ENCODE measurements at places on chromosomes 13 and 19.

GRCh38 chr19:28535352-28535775 lies 677.6 kb downstream of the UQCRFS1 start:
- DNase-seq, result peak; percentile 85

GRCh38 chr13:24247016-24247415 lies 62.4 kb upstream of the C1QTNF9 start:
- DNase-seq, result no peak

GRCh38 chr13:109389456-109389855 lies 396.9 kb downstream of the IRS2 start:
- no peak for DNase-seq

DNA sequence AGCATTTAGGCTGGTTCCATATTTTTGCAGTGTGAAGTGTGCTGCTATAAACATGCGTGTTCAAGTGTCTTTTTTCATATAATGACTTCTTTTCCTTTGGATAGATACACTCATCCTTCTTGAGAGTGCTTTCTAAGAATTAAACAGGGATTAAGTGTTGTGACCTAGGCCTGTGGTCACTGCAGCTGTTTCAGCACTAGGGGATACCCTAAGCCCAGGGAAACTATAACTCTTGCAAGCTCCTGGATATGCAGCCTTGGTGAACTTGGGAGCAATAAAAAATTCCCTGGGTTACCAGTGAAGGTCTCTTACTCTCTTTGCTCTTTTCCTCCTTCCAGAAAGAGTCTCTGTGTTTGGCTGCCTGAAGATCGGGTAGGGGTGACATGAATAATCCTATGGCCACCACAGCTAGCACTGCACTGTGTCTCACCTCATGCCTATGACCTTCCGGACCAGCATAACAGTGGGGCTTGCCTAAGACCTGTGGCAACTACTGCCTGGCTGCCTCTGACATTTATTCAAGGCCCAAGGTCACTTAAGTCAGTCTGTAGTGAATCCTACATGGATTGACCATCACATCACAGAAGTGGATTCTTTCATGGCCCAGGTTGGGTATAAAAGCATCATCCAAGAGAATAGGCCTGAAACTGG lies 799.7 kb downstream of the DACH1 start:
- DNase-seq, result no peak

GRCh38 chr13:93628136-93628797 lies 401.7 kb downstream of the GPC6 start:
- no peak for DNase-seq

- DNase-seq, result no peak
These were observed 9.9 kb downstream of the PPFIA3 start for GRCh38 chr19:49129238-49129583.

DNA sequence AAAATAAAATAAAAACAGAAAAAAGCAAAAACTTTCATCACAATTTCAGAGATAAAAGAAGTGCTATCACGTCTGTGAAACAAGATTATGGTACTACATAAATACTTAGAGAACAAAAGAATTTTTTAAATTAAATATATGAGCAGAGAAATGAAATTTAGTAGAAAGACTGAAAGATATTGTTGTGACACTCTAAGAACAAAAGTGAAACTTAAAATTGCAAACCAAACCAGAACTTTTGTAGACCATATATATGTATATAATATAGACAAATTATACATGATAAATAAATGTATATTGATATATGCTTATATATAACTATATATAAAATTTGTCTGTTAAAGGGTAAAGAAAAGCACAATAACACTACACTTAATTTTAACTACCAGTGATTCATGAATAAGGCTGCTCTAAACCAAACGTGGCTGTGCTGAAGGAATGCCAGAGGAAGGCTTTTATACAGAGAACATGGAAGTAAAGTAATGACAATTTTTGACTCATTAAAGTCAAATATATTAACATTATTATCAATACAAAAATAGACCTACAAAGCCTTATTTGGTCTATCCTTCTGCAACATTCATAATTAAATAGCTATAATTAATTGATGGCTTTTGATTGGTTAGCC lies 1516.7 kb upstream of the PCDH20 start:
- DNase-seq, result no peak

- no peak for DNase-seq
These were observed 84.4 kb downstream of the GADD45B start for GRCh38 chr19:2560369-2560768.

DNA sequence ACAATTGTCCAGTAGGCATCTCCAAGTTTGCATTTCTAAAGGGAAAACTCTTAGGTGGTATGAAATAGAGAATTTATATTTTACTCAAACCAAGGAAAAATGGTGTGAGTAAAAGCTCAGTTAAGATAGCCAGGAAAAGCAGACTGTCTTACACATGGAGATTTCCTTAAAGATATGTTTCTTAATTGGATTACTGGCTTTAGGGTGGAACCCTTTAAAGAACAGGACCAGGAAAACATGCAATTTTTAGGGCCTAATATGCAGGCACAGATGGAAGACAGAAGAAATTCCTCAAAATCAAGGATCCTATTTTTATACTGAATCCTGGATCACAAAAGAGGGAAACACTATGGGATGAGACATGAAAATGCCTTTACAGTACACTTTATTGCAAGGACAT lies 100.3 kb upstream of the PCDH17 start:
- no peak for DNase-seq

GRCh38 chr13:79060216-79060615 lies 345.8 kb downstream of the RBM26 start:
- DNase-seq, result no peak

GRCh38 chr13:64866331-64866730 lies 2363.8 kb downstream of the PCDH9 start:
- DNase-seq, result no peak

DNA sequence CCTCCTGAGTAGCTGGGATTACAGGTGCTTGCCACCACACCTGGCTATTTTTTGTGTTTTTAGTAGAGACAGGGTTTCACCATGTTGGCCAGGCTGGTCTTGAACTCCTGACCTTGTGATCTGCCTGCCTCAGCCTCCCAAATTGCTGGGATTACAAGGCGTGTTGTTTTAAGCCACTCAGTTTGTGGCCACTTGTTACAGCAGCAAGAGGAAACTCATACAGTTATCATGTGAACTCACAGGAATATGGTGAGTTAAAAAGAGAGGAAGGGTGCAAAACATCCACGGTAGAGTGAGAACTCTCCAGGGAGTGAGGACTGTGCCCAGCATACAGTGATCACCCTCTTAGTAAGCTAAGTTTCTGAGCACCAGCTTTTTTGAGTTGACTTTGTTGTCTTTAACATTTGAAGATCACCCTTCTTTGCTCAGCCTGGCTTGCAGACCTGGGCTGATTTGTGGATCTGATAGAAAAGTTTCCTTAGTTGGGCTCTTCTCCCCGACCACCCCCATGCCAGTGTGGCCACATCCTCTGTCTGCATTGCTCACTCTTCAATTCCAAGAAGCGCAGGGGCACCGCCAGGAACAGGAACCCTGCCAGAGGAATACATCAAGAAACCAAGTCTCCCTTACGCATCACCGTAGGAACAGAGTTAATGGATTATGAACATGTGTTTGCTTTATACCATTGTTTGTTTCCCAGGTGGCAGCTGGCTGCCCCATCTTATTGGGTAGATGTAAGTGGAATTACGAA lies 16.0 kb downstream of the ALOX5AP start:
- no peak for DNase-seq

- DNase-seq, result no peak
These were observed 13.7 kb downstream of the LILRA1 start for GRCh38 chr19:54606891-54607784.

- DNase-seq, result no peak
These were observed 24.9 kb downstream of the MPND start for GRCh38 chr19:4368128-4368820.

- DNase-seq, result no peak
These were observed 72.7 kb downstream of the SIAH3 start for GRCh38 chr13:45778882-45779281.

DNA sequence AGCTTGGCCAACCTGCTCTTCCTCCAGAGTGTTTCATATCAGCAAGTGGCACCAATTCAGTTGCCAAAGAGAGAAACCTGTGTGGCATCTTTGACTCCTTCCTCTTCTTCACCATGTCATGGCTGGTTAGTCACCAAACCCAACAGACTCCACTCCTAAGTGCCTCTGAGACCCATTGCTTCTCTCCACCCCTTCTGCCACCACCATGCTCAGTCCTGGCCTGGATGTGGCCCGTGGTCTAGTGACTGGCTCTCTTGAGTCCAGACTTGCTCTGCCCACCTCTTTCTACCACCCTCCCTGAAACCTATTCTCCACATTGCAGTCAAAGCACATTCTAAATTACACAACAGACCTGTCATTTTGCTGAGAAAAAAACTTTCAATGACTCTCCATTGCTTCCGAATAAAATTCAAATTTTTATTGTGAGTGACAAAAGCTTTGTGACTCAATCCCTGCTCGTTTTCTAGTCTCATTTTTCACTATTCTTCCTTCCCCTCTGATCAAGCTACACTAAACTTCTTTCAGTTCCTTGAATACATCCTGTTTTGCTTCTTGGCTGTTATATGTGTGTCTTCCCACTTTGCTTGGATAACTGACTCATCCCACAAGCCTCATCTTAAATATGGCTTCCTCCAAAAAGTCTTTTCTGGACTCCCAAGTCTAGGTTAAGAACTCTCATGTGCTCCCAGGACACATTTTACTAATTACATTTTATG lies 12.0 kb upstream of the TNFSF11 start:
- no peak for DNase-seq

DNA sequence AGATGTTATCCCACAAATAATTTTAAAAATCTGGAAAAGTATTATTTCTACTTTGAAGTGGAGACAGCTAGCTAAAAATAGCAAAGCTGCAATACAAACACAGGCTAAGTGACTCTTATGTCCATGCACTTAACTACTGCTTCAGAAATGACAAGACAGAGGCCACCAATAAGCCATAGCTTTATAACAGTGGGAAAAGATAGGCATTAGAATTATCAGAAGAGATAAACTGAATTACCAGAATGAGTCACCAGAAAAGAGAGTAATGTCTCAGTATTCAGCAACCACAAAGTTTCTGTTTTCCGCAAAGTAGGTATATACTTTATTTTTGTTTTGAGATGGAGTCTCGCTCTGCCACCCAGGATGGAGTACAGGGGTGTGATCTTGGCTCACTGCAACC lies 17.1 kb downstream of the CLN5 start:
- DNase-seq, result no peak
